CD4-positive, alpha-beta T cell (primary cell): ENCODE measurements at places on chromosomes 3 and 15.

DNA sequence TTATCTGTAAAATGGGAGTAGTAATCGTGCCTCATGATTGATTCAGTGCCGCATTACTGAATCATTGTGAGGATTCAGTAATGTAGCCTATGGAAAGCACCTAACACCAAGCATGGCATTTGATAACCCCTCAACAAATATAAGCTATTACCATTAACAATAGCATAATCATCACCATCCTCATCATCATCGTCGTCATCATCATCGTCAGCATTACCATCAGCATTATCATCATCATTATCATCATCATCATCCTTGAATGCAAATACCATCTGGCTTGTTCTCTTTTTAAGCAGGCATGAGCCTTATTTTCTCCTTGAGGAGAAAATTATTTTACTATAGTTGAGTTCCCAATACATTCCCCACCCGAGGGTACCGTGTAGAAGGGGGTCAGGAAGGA, 115.4 kb upstream of the PTPRG start:
- no peak for DNase-seq

DNA sequence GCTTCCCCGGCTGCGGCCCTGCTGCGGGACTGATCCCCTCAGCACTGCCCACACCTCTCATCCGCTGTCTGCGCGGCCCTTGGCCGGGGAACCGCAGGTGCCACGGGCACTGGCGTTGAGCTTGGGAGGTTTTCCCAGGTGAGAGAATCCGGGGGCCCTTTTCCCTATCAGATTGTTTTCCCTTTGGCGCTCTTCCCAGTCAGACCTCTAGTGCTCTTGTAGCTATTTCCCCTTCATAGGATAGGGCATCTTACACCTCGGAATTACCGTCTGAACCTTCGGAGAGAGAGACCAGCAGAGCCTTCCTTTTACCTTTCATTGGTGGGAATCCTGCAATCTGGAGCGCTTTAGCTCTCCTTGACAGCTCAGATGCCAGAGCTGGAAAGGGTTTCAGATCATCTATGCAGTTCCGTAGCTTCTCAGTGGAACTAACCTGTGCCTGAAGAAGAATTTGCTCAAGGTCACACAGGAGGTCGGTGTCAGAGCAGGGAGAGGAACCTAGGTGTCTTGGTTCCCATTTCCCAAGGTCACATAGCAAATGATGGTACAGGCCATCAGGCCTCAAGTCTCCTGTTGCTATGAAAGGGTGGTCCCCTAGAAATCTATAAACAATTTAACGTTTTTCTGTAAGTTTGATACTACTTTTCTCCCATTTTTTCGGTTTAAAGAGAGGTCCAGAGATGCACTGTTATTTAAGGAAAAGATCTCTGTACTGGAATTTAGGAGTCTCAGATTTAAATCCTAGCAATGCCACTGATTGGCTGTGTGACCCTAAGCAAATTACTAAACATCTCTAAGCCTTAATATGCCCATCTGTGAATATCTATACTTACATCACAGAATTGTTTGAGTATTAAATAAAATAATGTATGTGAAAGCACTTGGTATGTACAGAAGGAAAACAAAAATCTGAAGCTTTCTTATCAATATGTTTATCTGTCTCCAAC, 916 bp downstream of the IDH3A start:
- no peak for DNase-seq

DNA sequence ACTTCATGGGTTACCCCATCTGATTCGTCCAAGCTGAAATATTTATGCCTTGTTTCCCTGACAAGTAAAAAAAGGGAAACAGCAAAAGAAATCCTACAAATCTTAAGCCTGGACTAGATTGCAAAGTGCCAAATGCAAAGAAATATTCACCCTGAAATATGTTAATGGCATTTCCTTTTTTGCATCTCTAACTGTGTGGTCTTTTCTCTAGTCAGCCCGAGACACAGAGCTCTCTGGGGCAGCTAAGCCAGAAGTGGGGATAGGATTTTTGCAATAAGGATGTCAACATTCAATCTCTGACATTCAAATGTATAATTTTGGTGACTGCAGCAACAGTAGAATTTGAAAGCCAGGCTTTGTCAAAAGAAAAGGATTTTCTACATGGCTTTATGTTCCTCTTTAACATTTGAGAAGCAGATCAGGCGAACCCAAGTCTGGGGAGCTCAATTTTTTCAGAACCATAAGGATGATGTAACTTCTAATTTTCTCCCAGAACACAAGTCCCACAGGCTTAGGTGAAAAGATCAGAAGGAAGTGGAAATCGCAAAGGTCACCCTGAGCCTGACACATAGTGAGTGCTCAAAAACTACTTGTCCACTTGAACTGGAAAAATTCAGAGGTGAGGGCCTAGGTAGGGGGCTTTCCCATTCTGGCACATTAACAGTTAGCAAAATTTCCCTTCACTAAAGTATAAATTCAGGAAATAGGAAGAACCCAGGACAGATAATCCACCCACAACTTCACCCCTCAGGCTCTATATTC, 28.2 kb upstream of the KCNMB3 start:
- DNase-seq, result no peak

- DNase-seq, result no peak
Observed at GRCh38 chr15:52782514-52782913, 7.6 kb downstream of the ONECUT1 start.

DNA sequence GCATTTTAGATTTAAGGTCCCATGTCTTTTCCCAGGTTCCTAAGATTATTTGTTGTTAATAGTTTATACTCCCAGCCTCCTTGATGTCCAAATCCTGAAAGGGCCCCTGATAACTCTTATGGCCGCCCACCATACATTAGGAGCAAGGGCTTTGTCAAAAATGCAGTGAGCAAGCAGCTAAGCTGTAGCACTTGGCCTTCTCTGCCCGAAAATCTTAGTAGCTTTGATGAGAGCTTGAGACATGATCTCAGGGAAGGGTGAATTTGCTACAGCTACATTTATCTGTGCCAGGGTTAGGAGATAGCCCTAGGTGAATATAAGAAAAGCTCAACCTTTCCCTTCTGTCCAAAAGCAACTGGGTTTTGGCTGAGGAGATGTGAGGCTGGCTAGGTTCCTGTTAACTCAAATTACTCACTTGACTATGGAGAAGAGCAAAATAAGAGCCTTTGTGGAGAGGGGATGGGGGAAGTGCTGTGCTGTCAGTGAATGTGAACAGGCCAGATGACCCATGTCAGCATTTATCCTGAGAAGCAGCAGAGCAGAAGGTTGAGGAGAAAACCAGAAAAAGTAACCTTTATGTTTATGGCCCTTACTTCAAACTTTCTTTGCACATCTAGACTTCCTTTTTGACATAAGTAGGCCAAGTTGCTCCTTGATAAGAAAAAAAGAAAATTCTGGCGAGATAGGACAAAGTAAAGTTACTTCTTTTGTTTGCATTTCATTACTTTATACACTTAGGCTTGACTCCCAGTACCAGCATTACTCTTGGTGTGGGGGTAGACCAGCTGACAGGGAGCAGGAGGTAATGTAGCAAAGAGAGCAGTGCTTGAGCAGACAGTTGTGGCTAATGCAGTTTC, 21.1 kb downstream of the MAPK6 start:
- DNase-seq, result no peak

GRCh38 chr3:24943961-24944360, 449.3 kb upstream of the THRB start:
- DNase-seq, result no peak
